ENCODE measurements at places on chromosomes 5 and 9.

- no peak for DNase-seq
These were observed 63.3 kb downstream of the RAPGEF6 start for GRCh38 chr5:131571669-131572168.

DNA sequence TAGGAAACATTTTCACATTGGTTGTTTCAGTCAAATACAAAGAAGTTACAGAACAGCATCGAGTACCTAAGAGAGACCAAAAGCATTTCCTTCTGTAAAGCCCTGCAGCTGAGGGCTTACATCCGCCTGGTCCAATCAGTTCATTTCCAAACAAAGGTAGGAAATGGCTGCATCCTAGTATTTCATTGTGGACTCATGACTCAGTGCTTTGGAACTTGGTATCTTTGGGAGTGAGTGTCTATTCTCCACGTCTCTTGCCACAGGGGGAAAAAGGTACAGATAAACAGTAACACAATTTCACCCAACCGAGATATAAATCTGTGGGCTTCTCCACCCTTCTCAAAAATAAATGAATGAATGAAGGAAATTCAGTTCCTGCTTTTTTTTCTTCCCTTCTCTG lies 75.4 kb downstream of the NFIB start:
- no peak for DNase-seq

DNA sequence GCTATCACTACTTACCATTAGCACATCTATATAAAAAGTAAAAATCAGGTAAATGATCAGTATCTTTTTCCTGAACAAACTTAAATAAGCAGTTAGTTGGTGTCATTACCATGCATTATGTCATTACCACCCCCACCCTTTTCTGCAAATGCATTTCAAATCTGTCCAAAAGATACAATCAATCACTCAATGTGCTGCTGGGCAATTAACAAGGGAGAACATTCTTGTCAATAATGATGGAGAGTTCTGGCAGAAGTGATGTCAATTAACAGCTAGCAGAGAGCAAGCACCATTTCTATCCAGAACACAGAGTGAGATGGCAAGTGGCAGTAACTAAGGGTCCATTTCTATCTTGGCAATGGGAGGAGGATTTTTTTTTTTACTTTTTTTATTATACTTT lies 3.5 kb upstream of the PDE4D start:
- DNase-seq = no peak

- no peak for DNase-seq
These were observed 8.6 kb upstream of the GLE1 start for GRCh38 chr9:128495804-128496417.

- no peak for DNase-seq
These were observed 307.0 kb downstream of the EFNA5 start for GRCh38 chr5:107363768-107364167.

GRCh38 chr5:139658501-139658927 lies 10.4 kb downstream of the CXXC5 start:
- DNase-seq = no peak

GRCh38 chr5:90173299-90174030 lies 236.1 kb downstream of the CETN3 start:
- no peak for DNase-seq

GRCh38 chr9:115520646-115521045 lies 402.7 kb upstream of the TNC start:
- no peak for DNase-seq

Measured in caudate nucleus (tissue), 63 donors.